ENCODE measurements at places on chromosomes 3 and 15.

DNA sequence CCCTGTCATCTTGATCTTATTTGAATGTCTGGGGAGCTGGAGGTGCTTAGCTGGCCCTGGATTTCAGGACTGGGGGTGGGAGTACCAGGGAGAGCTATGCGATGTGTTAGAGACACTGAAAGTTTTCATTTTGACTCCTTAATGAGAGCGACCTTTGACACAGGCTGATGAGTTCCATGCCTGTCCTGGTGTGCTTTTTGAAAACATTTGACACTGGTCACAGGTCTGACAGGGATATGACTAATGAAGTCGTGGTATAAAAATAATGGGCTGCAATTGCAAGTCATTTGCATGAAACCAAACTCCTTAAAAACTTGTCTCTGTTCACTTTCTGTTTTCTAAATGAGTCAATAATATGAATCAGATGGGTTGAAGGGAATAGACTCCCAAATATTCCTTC lies 81.9 kb downstream of the MECOM start:
- no peak for DNase-seq

GRCh38 chr15:39797407-39797806 lies 14.8 kb upstream of the FSIP1 start:
- DNase-seq, result no peak

DNA sequence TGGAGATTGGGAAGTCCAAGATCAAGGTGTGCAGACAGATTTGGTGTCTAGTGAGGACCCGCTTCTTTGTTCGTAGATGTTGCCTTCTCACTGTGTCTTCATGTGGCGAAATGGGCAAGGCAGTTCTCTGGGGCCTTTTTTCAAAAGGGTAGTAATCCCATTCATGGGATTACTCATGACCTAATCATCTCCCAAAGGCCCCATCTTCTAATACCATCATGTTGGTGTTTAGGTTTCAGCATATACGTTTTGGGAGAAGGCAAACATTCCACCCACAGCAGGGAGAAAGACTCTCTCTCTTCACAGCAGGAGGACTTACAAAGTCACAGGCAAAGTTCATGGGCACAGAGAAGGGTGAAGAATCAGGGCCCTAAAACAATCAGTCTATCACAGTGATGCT lies 252.1 kb downstream of the RPLP1 start:
- DNase-seq, result no peak

GRCh38 chr3:181701096-181701495 lies 10.6 kb upstream of the SOX2 start:
- DNase-seq, result no peak

GRCh38 chr3:35322070-35322469 lies 317.3 kb upstream of the ARPP21 start:
- DNase-seq, result no peak

DNA sequence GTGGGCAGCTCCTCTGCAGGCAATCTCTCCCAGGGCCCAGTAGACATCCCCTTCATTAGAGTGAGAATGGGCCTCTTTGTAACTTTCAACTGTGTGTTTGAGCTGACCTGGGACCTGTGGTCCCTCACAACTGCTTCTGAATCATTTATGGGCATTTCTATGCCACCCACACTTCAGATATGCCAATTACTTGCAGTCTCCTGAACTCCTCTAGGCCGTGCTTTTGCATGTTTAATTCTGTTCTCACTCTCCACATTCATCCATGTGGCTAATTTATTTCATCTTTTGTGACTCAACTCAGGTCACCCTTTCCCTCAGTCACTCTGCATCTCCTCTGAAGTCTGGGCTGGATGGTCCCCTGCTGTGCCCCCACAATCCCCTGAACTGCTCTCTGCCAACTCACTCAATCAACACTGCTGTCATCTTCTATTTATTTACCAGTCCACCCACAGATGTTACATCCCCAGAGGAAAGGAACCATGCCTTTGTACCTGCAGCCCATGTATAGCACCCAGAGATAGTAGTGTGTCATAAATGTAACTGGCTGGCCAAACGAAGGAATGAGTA lies 364.7 kb downstream of the EPHB1 start:
- no peak for DNase-seq

DNA sequence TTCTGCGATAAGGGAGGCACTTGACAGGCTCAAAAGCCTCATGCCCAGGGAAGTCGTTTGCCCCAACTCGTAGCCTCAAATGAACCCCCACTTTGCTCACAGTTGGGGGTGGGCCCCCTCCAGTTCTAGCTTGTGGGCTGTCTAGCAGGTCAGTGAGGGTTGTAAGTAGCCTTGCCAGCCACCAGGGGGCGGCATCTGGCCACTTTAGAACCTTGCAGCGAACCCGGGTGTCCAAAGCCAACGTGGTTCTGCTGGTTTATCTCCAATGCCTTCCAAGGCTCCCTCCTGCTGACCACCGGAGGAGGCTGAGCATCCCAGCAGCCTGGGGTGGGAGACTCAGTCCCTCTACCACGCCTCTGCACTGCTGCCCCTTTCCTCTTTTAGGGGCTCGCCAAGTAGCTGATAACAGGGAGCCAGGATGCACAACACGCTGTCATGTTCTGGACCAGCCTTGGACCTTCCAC lies 9.2 kb upstream of the RBSN start:
- DNase-seq, result no peak

GRCh38 chr3:25593001-25593400 lies 71.7 kb downstream of the TOP2B start:
- DNase-seq, result no peak

- DNase-seq, result no peak
These were observed 189.2 kb downstream of the NTRK3 start for GRCh38 chr15:88067331-88067685.

- DNase-seq, result no peak
These were observed 1.6 kb upstream of the CLDN11 start for GRCh38 chr3:170417090-170417489.

GRCh38 chr3:16869261-16870005 lies 15.3 kb upstream of the PLCL2 start:
- no peak for DNase-seq

DNA sequence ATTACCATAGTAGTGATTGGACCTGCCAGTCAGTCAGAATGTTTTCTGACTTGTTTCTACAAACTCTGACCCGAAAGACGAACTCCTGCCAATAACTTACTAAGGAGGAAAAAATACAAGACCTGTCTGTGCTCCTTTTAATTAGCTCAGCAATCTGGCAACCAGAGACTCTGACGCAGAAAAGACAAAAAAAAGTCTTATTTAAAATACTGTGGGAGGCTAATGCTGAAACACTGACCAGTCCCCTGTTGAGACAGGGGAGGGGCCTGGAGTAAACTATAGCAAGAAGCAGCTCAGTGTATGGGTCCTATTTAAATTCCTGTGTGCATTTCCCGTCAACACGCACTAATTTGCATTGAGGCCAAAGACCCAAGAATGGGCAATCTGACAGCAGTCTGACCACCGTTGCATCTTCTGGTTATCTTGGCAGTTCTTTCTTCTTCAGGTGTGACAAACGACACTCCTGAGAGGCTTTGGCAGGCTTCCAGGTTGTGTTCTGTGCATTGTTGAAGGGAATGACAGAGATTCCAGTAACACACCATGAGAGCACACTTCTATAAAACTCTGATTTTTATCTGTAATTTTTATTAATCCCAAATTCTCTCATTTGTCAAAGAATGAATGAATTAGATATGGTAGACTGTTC lies 1114.3 kb downstream of the IGSF11 start:
- no peak for DNase-seq

- DNase-seq, result no peak
These were observed 11.5 kb upstream of the ANKRD28 start for GRCh38 chr3:15809313-15809712.

- peak; percentile 66 for DNase-seq
These were observed 39.8 kb downstream of the ACSBG1 start for GRCh38 chr15:78194568-78194925.

DNA sequence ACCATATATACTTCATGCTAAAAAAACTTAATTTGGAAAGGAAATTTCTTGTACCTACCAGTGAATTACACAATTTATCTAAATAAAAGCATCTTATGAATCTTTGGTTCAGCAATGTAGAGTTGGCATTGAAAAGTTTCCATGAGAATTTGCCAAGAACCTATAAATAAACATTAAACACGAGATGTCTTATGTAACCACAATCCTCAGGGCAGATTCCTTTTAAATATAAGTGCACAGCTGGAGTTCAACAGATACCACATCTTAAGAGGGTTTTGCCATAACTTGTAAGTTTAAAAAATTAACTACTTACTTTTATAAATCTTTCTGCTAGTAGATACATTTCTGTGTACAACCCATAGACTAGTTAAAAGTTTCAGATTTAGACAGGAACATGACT lies 499.3 kb upstream of the ARRDC4 start:
- no peak for DNase-seq
